A549 (cell line): ENCODE measurements at places on chromosomes 13 and 19. TPM values are rescaled to one million over a fixed set of nuclear protein-coding genes. Genes with fewer than 3 reads are reported as not detected.

Gene LILRB1
- not detected in 3 replicates for polyA plus RNA-seq

Gene FFAR1
- polyA plus RNA-seq, result not detected in 3 replicates

Gene NALCN
- polyA plus RNA-seq, result 1.8 to 2.7 TPM (median 2.2 TPM) in 3 replicates

Gene CHST8
- polyA plus RNA-seq, result not detected in 3 replicates

Gene NFKBIB
- polyA plus RNA-seq, result 56.4 to 61.7 TPM (median 59.5 TPM) in 3 replicates

Gene OVOL3
- polyA plus RNA-seq, result 0.14 to 0.63 TPM (median 0.31 TPM) in 3 replicates

Gene ZNF223
- polyA plus RNA-seq, result 2.2 to 2.6 TPM (median 2.4 TPM) in 3 replicates

Gene NANOS3
- 0.78 to 1.2 TPM (median 1.1 TPM) in 3 replicates for polyA plus RNA-seq

Gene NLRP4
- 0.04 TPM in 1 of 3 replicates, not detected in the others for polyA plus RNA-seq
